NCI-H187 (cell line): ENCODE measurements at places on chromosomes 1 and 21.

DNA sequence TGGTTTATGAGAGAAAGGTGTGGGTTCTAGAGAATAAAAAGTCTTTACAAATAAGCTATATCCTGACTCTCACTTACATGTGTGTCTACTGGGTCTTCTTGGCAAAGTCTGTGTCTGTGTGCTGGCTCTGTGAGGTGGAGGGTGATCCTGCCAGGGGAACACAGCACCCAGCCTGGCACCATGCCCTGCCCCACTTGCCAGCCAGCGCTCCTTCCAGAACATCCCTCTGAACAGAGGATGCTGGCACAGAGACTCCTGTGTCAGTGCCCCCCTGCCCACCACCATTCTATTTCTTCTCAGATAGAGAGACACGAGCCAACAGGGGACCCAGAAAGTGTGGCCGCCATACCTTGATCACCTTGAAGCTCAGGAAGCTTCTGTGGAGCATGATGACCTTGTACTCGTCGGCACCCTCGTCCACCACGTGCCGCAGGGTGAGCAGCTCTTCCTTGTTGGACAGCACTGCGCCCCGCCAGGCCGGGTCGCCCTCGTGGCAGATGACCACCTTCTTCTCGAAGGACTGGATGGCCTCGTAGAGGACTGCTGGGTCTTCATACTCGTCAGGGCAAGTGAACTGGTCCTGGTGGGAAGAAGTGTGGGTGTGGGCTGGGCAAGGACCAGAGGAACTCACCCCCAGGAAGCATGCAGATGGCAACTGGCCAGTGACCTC lies 49.7 kb downstream of the NTPCR start:
- DNase-seq, result no peak

GRCh38 chr21:17387030-17387617 lies 125.7 kb upstream of the CXADR start:
- peak; percentile 75 for DNase-seq

- no peak for DNase-seq
These were observed 582 bp downstream of the SLC37A1 start for GRCh38 chr21:42513985-42514882.

DNA sequence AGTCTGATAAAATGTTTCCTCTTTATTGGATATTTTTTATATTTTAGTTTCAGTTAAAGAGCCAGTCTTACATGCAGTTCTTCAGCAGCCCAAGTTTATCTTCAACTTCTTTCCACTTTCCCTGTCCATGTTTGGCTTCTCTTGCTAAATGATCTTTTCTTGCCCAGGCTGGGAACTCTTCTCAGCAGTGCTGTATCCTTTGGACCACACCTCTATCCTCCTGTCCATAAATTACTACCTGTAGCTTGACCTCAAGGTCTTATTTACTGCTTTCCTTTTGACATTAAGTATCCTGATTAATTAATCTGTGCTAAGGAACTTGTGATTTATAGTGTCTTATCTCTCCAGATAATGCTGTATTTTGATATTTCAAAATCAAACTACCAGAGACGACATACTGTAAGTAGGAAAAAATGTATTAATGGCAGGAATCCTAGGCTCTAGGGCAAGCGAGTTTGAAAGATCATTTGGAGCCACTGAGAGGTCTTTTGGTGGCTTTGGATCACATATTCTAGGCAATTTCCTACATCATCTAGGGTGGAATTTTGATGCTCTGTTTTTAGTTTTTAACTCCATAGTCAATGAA lies 20.5 kb upstream of the PDC start:
- no peak for DNase-seq

DNA sequence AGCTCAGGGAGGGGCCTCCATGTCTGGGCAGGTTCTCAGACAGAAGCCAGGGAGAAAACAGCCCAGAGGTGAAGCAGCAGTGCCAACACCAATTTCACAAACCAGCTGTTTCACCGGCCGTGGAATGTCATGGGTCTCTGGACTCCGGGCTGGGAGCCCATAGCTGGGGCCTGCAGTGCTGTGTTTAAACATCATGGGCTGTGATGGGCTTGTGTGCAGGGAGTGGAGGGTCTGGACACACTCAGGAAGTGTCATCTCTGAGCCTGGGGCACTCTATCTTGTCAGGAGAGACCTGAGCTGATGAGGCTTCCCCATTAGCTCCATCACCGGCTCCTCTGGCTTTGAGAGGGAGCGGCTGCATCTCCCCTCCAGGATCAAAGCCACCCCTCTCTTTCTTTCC lies 173.6 kb upstream of the IGSF21 start:
- DNase-seq, result no peak

DNA sequence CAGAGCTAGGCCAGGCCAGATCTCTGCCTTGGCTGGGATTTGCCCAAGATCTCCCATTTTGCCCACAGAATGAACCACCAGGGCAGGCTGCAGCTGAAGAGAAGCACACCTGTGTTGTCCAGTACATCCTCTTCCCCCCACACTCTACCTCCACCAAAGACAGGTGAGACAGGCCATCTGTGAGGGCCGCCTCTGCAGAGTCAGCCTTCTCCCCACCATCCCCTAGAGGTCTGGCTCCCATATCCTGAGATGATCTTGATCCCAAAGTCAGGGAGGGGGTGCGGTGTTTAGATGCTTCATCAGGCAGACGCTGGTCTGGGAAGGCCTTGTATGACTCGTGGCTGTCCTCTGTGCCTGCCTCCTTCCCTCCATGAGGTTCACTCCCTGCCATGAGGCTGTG lies 28.7 kb downstream of the HYI start:
- DNase-seq, result no peak

GRCh38 chr1:38326856-38327255 lies 280.3 kb upstream of the POU3F1 start:
- DNase-seq, result no peak

GRCh38 chr1:116987256-116987555 lies 14.4 kb upstream of the CD101 start:
- no peak for DNase-seq

- no peak for DNase-seq
These were observed 1.2 kb downstream of the CEP170 start for GRCh38 chr1:243253926-243254232.

GRCh38 chr21:34730194-34730593 lies 61.4 kb downstream of the CLIC6 start:
- DNase-seq, result no peak

DNA sequence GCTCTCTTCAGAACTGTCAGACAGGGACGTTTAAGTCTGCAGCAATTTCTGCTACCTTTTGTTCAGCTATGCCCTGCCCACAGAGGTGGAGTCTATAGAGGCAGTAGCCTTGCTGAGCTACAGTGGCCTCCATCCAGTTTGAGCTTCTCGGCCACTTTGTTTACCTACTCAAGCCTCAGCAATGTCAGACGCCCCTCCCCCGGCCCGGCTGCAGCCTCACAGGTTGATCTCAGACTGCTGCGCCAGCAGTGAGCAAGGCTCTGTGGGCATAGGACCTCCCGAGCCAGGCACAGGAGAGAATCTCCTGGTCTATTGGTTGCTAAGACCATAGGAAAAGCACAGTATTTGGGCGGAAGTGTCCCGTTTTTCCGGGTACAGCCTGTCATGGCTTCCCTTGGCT lies 89.9 kb upstream of the PDC start:
- DNase-seq, result no peak

DNA sequence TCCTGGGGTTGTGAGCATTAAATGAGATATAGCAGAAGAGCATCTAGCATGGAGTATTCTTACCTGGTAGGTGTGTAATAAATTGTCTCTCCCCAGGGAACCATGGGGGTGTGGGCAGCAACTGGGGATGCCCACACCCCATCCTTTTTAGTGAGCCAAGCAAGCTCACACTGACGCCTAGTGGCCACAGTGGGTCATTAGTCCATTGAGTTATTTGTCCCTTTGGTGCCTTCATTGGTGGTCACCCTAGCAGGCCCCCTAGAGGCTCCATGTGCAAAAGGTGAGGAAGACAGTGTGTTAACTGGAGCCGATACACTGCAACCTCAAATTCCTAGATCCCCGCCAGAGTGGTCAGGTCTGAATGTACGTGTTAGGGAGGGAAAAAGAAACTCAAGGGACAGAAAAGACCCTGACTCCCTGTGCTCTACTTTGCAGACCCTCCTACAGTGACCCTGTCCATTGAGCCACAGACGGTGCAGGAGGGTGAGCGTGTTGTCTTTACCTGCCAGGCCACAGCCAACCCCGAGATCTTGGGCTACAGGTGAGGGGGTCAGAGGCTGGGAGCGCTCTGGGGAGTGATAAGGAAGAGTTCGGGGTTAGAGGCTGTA lies 93.3 kb upstream of the CD1D start:
- no peak for DNase-seq

DNA sequence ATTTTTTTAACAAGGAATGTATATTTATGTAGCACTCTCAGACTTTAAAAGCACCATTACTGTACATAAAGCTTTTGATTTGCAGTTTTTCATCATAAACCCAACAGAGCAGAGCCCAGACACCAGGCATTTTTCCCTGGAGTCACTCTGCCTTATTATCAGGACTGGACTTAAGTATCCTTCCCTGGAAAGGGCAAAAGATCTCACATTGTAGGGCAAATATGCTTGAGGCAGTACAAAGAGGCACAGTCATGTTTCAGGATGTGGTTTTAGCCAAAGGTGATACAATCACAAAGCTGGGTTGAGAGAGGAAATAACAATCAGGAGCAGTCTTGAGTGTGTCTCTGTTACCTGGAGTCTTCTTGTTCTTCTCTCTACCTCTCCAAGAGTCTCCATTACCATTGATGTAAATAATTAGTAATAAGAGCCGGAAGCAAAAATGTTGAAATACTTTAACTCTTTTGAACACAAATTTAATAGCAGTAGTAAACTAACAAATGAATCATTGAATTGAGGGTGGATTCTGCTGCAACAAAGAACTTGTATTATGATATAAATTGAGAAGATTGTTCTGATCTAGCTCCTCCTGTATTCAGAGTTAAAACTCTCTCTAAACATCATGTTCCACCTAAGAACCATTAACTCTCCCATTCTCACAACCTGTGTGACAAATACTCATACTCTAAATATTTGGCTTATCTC lies 160.5 kb downstream of the LTN1 start:
- no peak for DNase-seq

DNA sequence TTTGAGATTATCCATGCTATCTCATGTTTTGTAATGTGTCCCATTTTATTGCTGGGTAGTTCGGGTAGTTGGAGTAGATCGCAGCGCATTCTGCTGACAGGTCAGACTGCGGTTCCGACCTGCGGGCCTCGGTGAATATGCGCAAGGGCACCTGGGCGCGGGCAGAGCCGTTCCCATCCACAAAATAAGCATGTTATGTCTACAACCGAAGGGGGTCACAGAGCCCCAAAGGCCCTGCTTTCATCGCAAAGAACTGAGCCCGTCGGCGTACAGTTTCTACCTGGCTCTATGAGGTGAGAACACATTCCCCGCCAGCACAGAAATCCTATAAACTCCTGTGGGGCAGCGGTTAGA lies 88.4 kb downstream of the PRKAB2 start:
- no peak for DNase-seq

DNA sequence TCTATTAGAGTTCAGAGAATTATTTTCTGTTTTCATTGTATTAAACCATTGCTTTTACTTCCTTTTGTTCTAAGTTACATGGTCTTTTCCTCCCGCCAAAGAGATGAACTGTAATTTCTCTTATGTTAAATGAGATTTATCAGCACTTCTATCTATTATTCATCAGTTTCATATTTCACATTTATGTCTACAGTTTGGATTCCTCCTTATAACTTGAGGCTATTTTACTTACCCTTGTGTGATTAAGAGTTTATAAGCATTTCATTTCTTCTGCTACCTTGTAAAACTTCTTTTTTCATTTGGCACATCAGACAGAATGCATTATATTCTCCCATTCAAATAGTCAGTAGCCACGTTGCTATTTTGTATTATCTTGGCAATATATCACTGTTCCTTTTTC lies 248.2 kb downstream of the PLA2G4A start:
- DNase-seq, result no peak

- no peak for DNase-seq
These were observed 44.0 kb downstream of the EDN2 start for GRCh38 chr1:41440321-41441085.

DNA sequence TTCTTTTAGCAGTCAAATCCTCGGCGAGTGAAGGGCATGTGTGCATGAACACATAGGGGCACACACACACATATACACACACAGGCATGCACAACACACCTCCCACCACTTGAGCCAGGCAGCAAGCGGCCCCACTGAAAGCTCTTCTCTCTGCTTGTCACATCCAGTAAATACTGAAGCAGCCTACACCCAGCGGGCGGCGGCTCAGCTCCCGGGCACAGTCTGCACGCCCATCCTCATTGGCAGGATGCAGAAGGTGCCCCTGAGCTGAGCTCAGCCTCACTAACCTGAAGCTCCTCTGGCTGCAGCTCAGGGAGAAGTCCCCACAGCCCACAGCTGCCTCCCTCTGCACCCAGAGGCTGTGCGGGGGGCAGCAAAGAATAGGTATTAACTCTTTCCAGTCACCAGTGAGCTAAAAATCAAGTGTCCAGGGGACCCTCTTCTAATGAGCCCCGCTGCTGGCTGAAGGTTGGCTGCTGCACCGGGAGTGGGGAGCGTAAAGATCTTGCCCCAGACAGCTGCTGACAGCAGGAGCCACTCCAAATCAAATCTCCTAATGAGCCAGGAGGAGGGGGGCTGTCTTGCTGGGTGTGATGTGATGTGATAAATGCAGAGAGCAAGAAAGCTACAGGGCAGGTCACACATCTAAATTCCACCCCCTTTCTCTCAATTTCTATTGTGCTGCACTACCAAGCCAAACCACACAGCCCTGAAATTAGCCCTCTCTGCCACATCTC lies 12.5 kb downstream of the RGS8 start:
- peak; percentile 72 for DNase-seq

- DNase-seq, result no peak
These were observed 468.5 kb downstream of the PCP4 start for GRCh38 chr21:40335704-40336103.

DNA sequence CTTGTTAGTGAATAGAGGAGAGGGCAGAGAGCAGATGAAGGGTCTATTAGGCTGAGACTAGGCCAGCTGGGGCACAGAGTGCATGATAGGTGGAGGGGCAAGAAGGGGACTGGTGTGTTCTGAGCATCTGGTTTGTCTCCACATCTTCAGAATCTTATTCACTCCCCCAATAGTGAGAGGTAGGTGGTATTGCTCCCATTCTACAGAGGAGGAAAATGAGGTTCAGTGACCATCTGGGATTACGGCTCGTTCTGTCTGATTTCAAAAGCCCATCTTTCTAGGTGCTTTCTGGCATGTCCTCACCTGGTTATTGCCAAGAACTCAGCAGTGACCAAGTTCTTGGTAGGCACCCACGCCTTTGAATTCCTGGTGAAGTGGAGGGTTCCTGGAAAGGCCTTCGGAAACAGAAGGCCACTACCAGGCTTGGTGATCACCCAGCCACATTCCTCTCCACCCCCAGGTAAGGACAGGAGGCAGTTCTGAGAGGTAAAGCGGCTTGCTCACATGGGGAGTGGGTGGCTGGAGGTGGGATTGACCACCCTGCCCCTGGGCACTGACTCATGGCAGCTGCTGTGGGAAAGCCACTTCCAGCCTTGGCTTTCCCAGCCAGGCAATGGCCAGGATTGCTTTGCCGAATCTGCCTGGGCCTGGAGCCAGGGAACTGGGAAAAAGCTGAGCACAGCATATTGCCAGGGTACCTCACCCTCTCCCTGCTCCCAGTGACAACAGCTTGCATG lies 18.8 kb upstream of the CITED4 start:
- DNase-seq, result no peak

GRCh38 chr1:151199873-151200581 lies 1.7 kb downstream of the PIP5K1A start:
- no peak for DNase-seq

GRCh38 chr1:246726881-246727280 lies 2.7 kb downstream of the SCCPDH start:
- no peak for DNase-seq

- DNase-seq, result no peak
These were observed 27.7 kb downstream of the CXADR start for GRCh38 chr21:17540530-17540929.

GRCh38 chr1:242212401-242212800 lies 213.5 kb upstream of the MAP1LC3C start:
- DNase-seq, result no peak

GRCh38 chr1:151143057-151143435 lies 3.4 kb downstream of the SEMA6C start:
- no peak for DNase-seq
